ENCODE measurements at places on chromosomes 1 and 21. TPM values are rescaled to one million over a fixed set of nuclear protein-coding genes. Genes with fewer than 3 reads are reported as not detected.

The MRPL37 gene
- 68.5 TPM for total RNA-seq

The NBPF20 gene
- 2.1 TPM for total RNA-seq

The PLA2G5 gene
- total RNA-seq: 1.1 TPM

The SPRR1B gene
- total RNA-seq: not detected

The DISP3 gene
- total RNA-seq: not detected

Measured in lung (tissue), 17 donors.